ENCODE measurements at places on chromosomes 11 and 22. TPM values are rescaled to one million over a fixed set of nuclear protein-coding genes. Genes with fewer than 3 reads are reported as not detected.

Gene CNGA4
- total RNA-seq = not detected

Gene ACRV1
- not detected for total RNA-seq

Gene ENDOD1
- 4.0 TPM for total RNA-seq

GRCh38 chr11:16861862-16862261, 123.4 kb downstream of the C11orf58 start:
- no peak for DNase-seq

- DNase-seq = no peak
Observed at GRCh38 chr22:35489239-35489638, 51.4 kb upstream of the RASD2 start.

DNA sequence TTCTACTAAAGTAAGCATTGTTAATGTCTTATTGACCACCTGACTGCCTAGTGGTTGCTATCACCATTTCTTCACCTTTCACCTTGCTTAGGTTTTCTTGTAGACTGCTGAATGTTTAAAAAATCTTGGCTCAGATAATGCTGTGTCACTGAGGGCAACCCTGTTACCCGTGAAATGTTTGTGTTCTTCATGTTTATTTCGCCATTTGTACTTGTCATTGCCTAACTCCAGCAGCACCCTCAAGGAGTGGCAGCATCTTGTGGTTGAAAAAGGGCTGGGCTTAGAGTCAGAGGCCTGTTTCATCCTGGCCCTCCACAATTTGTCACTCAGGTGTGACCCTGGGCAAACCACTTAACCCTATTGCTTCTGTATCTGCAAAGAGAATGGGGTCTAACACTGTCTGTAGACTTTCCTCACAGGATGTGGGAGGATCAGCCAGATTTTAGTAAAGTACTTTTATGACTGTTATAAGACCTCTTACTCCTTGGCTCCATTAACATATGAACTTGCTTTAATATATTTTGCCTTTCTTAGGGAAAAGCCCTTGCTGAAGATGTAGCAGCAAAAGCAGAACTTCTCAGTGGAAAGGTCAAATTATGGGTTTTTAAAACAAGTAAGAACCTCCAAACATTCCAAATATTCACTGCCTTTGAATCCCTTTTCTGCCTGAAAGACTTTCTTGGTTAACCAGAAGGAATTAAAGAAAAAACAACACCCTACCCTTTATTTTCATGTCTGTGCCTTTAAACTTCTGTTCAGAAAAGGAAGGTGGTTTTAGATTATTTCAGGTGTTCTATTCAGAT, 154.5 kb upstream of the C11orf87 start:
- DNase-seq = no peak

DNA sequence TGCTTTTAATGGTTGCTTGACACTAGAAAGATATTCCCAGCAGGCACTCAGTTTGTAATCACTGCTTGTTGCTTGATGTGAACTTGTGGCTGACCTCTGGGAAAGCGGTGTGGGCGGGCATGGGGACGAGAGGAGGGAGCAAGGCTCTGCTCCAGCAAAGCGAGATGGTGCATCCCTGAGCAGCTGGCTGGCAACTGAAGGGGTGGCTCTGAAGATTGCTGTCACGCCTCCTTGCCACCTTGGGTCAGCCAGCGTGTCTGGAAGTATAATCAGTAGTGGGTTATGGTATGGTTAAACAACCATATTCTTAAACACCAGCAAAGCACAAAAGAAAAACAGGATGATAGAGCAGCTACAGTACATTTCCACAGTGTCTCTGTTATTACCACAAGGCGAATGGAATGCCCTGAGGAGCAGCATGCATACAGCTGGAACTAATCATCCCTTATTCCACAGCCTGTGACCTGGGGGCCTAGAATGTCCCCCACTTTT, 124.5 kb downstream of the TRIM44 start:
- no peak for DNase-seq

GRCh38 chr11:18438691-18439090, 17.0 kb upstream of the LDHAL6A start:
- DNase-seq = no peak

DNA sequence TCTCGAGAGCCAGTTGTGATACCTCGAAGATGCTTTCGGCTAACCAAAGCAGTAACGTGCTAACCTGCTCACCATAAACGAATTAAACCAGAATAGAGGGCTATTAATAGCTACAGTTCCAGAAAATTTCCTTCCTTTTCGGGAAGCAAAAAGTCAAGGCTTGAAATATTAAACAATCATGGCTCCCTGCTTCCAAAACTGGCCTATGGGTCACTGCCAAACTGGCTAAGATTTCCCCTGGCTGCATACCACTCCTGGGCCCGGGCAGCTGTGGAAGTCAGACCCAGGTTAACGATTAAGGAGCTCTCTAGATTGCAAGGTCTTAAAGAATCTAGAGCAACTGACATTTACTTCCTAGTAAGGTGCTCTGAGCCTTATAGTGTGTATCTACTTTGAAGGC, 1.7 kb downstream of the AMOTL1 start:
- no peak for DNase-seq

- DNase-seq = peak; percentile 78
Observed at GRCh38 chr22:21593406-21594232, 26.1 kb downstream of the UBE2L3 start.

DNA sequence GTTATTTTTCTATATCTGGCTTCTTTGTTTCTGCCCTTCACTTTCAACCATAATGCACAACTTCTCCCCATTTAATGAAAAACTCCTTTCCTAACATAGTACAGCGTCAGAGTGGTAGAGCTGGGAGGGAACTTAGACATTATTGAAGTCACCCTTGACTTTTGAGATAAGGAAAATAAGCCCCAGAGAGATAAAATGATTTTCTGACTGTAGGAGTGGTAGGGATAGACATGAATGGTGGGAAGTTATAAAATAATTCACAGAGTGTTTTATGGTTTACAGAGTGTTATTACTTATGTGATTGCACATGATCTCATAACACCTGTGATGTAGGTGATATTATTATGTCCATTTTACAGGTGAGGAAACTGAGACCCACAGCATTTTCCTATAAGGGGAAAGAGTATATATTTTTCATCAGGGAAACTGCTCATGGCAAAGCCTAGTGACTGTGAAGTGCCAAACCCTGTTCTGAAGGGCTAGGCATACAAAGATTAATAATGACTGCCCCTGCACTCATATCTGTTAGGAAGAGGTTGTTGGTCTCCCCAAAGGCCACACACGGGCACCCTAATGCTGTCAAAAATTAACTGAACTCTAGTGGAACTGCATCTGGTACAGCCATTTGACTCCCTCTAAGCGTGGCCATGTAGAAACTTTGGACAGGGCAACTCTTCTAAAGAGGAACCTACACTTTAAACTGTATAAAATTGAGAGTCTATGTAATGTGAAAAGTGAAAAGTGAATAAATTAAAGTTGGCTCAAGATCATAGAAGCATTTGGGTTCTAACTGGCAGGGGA, 61.1 kb upstream of the PICALM start:
- DNase-seq = no peak

DNA sequence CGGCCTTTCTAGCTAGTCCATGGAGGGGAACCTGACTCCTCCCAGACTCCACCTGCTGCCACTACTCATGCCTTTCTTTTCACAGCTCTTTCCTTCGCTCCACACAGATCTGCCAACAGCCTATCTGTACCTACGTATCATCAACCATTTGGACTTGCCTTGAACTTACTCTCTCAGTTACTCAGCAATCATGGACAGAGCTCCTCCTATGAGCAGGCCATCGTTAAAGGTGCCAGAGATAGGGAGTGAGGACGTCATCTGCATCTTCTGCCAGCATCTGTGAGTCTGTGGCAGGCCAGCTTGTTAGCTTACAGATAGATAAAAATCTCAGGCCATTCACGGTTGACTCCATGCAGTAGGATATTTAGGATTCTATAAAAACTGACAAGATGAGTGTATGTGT, 162.9 kb upstream of the ZBED5 start:
- peak; percentile 41 for DNase-seq

DNA sequence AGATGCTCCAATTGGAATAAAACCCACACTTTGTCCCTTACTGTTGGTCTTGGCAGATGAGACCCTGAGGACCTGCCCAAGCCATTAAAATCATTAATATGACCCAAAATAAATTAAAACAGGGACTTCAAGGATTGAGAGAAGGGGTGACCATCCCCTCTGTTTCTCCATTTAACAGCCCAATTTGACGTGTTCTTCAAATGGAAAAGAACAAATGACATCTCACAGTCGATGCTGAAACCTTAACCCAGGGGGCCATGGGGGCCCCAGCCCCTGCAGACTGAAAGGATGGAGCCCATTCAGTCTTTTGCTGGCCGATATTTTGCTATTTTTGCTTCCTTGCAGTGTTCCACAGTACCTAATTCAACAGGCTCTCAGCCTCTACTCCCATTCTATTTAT, 20.5 kb downstream of the ZNF74 start:
- DNase-seq = no peak

DNA sequence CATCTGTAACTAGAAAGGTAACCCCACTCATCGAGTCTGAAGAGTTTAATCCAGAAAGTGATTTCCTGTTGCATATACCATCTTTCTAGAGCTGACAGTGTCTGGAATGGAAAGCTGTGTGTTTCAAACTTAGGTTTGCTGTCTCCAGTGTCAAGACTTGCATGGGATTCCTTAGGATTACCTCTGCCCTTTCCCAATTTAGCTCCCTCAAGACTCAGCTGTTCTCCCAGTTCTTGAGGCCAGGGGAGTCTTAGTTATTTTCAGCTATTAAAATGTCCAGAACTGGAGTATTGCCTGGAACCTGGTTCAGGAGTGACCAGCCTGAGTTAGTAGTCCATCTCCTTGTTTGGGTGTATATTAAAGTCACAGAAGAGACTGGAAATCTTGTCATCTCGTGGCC, 25.0 kb upstream of the LDHA start:
- no peak for DNase-seq

DNA sequence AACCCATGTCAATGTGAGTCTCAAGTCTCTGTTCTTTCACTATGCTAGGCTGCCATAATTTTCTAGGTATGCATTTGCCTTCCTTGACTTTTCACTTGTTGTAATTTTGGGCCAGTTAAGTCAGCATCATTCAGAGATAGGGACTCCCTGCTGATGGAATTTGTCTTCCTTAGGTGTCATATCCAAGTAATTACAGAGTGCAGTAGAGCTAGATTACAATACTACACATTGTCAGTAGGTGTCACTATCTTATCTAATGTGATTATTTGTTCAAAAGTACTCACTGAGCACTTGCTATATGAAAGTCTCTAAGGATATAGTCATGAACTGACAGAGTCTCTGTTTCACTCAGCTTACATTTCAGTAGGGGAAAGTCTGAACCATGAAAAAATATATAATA, 25.0 kb upstream of the SYN3 start:
- DNase-seq = peak; percentile 36

DNA sequence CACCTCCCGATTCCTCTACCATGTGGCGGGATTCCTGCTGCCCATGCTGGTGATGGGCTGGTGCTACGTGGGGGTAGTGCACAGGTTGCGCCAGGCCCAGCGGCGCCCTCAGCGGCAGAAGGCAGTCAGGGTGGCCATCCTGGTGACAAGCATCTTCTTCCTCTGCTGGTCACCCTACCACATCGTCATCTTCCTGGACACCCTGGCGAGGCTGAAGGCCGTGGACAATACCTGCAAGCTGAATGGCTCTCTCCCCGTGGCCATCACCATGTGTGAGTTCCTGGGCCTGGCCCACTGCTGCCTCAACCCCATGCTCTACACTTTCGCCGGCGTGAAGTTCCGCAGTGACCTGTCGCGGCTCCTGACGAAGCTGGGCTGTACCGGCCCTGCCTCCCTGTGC, 10.5 kb downstream of the CXCR5 start:
- DNase-seq = no peak

GRCh38 chr11:118691926-118692830, 12.7 kb upstream of the TREH start:
- no peak for DNase-seq

- no peak for DNase-seq
Observed at GRCh38 chr22:45507798-45508197, 5.1 kb downstream of the FBLN1 start.

- DNase-seq = no peak
Observed at GRCh38 chr11:99351624-99352023, 330.9 kb downstream of the CNTN5 start.

DNA sequence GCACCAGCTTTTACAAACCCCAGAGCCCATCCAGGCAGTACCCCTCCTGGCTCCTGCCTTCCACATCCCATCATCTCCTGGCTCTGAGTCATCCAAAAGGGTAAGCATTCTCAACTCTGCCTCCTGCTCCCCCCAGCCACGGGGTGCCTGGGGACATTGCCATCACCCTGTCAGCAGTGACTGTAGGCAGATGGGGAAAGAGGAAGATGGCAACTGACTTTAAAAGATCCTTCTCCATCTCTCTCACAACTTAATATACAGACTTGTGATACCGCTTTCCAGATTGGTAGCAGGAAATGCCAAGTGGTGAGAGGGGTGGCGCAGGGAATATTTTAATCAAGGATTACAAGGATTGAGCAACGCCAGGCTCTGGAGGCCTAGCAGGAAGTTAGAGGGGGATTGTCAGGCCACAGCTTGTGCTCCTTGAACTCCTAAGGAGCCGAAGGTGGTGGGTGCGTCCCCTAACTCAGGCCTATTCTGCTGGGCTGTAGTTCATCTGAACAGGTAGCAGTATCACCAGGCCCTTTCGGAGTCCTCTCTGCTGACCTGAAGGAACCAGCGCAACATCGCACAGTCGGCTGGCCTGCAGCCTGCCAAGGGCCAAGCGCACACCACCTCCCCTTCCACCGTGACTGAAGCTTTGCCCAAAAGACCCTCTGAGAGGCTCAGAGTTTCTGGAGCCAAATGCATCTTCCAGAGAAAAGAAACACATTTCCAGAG, 83.3 kb downstream of the ZC3H12C start:
- DNase-seq = no peak

Measured in GM23338 (cell line).